Osteocyte (in vitro differentiated cells): ENCODE measurements at places on chromosomes 3 and 15. TPM values are rescaled to one million over a fixed set of nuclear protein-coding genes. Genes with fewer than 3 reads are reported as not detected.
A peak's percentile ranks its signal among the peaks of the same experiment; 100 is the strongest.

DNA sequence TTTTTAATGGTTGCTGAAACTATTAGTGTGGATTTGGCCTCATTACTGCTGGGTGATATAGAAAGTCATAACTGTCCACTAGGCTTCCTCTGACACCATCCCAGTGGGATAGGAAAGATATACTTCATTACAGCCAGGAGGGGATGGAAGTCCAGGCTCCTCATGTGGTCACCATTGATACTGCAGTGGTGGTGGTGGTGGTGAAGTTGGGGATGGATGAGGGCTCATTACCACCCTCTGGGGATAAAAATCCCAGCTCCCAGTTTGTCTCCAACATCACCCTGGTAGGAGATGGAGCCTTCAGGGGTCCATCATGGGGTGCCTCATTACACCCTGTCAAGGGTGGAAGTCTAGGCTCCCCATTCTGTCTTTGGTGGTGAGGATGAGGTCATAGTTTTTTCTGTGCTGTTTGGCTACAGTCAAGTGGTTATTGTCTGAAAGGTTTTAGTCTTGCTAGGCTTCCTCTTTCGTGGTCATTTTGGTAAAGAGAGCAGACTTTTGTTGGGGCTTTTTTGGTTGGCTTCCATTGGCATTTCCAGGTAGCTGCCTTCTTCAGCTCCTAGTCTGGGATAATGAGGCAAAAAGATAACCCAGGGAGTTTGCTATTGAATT lies 30.1 kb upstream of the FILIP1L start:
- DNase-seq, result no peak

- no peak for DNase-seq
These were observed 133.4 kb upstream of the SATB1 start for GRCh38 chr3:18558507-18558906.

DNA sequence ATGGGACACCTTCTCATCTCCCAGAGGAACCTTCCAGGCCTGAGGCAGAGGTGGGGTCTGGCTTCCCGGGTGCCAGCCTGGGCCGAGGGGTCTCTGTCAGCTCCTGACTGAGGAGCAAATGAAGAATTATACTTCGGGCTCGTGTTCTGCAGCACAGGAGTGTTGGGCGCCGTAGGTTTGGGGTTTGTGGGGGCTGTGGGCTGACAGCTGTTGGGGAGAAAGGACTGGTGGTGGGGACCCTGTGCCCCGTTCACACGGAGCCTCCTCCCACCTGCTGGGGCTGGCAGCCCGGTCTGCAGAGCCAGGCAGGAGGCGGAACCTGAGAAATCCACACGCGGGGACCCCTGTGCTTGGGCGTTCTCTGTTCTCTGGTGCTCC lies 59.7 kb downstream of the ADAMTS7 start:
- DNase-seq, result no peak

GRCh38 chr15:91930092-91930491 lies 76.6 kb downstream of the SLCO3A1 start:
- no peak for DNase-seq

DNA sequence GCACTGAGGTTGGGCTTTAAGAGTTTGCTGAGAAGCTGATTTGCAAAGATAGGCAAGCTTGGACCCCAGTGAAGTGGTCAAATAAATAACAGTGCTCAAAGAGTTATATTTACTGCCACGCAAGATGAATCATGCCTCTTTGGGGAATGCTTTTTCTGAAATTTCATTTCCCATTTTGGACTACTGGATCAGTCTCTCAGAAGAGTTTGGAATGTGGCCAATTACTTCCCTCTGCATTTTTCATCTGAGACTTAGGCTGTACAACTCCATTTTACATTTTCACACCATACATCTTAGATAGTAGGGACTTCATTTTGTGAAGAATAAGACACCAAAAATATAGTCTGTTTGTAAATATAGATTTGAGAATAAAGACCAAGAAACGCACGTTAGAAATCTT lies 419.7 kb downstream of the FGF12 start:
- DNase-seq, result no peak

DNA sequence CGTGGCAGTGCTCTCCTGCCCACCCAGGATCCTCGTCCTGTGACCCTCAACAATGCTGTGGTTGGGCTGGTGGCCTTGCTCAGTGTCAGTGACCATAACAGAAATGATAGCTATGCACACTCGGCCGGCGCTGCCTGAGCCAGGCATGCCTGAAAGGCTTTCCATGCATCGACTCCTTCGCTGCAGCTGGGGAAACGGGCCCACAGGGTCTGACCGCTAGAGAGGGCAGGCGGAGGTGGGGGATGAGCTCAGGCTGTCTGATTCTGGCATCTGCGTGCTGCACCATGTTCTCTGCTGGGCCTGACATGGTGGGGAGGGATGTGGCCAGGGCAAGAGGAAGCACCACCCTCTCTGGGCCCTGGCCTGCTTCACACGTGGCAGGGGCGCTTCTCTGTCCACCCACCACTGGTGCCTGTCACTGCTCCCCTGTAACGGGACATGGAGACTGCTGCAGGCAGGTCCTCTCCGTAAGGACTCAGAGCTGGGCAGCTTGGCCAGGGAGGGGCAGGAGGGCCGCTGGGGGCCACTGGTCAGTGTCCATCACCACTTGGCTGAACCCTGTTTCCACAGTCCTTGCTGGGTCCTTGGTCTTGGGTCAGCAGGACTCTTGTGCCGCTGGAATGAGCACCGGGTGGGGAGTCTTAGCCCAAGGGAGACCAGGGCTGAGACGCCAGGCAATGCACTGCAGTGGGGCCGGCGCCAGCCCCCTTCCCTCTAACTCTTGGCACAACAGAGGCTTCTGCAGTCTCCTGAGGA lies 64.1 kb upstream of the RPL32 start:
- no peak for DNase-seq

GRCh38 chr3:18481946-18482548 lies 56.9 kb upstream of the SATB1 start:
- DNase-seq, result no peak

GRCh38 chr3:172280406-172281051 lies 167.7 kb downstream of the GHSR start:
- no peak for DNase-seq

The CLDN18 gene
- not detected in 2 replicates for total RNA-seq

DNA sequence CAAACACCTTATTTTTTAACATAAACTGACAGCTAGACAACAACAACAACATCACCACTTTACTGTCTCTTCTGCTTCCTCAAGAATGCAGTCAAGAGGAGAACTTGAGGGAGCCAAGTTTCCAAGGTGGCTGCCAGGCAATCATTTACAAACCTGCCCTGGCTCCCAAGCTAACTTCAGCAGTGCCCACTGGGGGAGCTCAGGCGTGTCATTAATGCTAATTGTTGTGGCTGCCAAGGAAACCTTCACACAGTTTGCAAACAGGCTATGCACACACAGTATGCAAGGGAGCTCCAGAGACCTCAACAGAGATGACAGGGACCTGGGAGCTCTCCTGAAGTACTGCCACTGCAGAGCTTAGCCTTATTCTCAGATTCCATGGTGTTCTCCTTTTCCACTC lies 2.1 kb downstream of the DZIP1L start:
- DNase-seq, result no peak

DNA sequence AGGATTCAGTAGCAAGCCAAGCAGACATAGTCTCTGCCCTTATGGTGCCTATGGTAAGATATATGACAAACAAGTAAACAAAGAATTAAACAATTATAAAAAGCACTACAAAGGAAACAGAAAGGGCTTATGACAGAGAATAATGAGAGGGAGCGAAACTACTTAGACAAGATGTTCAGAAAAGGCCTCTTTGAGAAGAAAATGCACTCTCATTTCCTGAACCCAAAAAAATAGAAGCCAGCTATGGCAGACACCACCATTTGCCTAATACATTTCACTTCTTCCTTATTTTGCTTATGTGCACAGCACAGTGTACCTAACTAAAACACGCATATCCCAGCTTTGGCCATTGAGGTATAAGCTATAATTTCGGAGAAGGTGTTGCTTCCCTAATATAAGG lies 465.5 kb upstream of the PPP2R3A start:
- no peak for DNase-seq

DNA sequence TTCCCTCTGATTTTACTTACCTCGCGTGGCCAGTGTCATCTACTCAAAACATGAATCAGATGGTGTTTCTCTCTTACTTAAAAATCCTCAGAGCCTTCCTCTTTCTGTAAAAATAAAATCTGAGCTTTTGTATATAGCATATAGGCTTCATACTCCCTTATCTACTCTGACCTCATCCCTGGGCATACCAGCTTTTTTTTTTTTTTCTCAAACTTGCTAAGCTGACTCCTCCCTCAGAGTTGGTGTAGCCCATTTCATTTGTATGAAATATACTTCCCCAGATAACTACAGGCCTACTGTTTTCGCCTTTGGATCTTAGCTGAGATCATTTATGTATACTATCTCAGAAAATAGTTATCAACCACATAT lies 648.9 kb upstream of the ALCAM start:
- DNase-seq, result no peak

GRCh38 chr3:46477145-46477544 lies 12.4 kb upstream of the LTF start:
- DNase-seq, result peak; percentile 19

DNA sequence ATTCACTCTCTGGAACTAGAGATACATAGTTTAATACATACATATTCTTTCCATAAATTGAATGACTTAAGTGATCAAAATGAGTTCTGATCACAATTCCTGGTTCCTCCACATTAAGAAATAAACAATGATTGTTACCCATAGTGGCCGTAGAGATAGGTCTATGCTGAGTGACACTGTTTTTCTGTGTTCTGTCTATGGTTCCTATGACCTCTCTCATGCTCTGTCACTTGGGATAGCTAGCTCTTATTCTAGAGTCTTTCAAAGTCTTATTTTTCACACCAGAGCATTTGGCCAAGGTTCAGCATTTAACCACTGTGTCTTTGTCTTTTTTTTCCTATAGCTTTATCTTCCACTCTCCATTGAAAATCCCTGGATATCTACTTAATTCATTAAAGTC lies 132.4 kb downstream of the GOLGA6L6 start:
- DNase-seq, result no peak

DNA sequence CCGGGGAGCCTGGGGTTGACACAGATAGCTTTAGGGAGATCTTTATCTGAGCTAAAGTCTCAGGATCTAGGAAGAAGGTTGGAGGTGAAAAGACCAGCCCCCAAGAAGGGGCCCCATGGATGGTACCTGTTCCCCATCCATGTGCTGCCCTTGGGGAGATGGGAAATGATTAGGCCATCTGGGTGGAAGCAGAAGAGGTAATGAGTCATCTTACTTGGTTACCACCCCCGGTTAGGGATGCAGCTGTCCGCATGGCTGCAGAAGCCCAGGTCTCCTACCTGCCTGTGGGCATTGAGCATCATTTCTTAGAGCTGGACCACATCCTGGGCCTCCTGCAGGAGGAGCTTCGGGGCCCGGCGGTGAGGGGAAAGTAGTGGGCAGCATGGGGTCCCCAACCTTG lies 3.1 kb upstream of the CPLX3 start:
- no peak for DNase-seq

DNA sequence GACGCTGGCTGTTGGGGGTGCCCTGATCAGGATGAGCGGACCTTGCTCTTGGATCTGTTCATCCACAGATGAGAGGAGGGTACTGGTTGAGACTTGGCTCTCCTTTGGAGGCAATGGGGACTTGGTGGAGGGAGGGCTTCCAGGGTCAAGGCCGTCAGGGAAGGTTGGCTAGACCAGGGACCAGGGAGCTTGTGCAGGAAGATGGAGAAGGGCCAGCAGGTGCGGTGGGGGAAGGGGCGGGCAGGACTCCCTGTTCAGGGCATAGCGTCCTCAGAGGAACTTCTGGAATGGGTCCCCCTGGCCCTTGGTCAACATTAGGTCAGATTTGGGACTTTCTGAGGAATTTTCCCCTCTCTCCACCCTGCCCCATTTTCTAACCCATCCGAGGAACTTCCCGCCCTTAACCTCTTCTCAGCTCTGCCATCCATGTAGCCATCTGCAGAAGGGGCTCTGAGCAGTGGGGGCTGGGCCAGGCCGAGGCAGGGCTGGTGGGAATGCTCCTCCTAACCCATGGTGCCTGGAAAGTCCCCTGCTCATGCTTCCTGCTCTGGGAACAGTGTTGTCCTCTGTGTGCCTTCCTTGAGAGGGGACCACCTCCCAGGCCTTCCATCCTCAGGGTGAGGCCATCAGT lies 11.5 kb downstream of the SNX33 start:
- DNase-seq, result no peak

GRCh38 chr3:8888301-8888915 lies 74.9 kb downstream of the RAD18 start:
- no peak for DNase-seq

GRCh38 chr3:14371573-14372474 lies 30.6 kb upstream of the SLC6A6 start:
- no peak for DNase-seq

GRCh38 chr3:78825118-78825857 lies 942.5 kb downstream of the ROBO1 start:
- DNase-seq, result no peak
